T-helper 17 cell (primary cell): ENCODE measurements at places on chromosomes 12 and 14.

DNA sequence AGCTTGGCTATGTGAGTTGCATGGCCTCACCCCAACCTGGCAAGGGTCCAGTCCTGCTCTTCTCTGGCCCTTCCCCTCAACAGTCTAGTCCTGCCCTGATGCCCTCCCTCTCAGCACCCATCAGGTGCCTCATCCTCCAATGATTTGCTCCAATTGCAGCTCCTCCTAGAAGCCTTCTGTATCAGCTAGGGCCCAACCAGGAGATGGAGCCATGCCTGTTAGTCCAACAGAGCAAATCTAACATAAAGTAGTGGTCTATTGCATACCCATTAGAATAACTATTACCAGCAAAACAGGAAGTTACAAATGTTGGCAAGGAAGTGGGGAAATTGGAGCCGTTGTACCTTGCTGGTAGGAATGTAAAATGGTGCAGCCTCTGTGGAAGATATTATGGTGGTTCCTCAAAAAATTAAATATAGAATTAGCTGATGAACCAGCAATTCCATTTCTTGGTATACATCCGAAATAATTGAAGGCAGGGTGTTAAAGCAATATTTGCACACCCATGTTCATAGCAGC is 163.5 kb downstream of the VRK1 start:
- no peak for DNase-seq

DNA sequence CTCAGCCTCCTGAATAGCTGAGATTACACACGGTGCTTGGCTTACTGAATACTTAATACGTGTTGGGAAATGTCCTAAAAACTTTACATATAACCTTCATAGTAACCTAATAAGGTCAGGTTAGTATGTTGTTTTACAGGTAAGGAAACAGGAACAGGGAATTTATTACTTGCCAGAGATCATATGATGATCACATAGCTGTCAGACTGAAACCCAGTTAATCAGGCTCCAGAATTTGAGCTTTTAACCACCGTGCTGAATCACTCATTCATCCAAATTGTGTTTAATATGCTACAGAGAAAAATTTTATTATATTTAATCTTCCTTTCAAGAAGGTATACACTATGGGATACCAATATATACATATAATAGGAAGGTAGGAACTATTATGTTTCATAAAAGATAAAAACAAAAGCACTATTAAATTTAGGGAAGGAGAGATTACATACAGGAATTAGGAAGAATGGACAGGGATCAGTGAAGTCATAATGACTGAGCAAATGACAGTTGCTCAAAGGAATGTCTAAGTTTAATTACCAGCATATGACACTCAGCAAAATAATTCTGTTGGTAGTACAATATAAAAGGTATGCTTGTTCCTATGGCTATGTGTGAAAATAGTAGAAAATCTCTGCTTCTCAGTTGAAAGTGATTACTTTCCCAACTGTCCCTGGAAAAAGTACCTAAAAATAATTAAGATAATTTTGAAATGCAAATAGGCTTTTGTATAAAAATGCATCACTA is 59.3 kb downstream of the HEATR5A start:
- no peak for DNase-seq

DNA sequence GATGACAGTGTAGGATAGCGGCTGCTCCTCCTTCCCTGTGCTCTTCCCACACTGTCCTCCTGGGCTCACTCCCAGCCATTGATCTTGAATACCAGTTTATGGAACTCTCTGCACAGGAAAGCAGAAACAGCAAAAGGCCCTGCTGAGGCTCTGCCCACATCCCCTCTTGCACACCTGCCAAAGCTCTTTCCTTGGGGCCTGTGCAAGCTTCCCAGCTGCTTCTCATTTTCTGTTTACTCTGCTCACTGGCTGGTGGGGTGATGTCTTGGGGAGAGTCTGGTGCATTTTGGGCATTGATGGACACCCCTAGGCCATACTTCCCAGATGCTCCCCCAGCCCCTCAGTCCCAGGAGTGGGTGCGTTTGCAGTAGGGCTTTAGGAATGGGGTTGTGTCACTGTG is 361.8 kb downstream of the TMEM121 start:
- no peak for DNase-seq

GRCh38 chr14:24639905-24640304 is 5.9 kb upstream of the GZMB start:
- no peak for DNase-seq

DNA sequence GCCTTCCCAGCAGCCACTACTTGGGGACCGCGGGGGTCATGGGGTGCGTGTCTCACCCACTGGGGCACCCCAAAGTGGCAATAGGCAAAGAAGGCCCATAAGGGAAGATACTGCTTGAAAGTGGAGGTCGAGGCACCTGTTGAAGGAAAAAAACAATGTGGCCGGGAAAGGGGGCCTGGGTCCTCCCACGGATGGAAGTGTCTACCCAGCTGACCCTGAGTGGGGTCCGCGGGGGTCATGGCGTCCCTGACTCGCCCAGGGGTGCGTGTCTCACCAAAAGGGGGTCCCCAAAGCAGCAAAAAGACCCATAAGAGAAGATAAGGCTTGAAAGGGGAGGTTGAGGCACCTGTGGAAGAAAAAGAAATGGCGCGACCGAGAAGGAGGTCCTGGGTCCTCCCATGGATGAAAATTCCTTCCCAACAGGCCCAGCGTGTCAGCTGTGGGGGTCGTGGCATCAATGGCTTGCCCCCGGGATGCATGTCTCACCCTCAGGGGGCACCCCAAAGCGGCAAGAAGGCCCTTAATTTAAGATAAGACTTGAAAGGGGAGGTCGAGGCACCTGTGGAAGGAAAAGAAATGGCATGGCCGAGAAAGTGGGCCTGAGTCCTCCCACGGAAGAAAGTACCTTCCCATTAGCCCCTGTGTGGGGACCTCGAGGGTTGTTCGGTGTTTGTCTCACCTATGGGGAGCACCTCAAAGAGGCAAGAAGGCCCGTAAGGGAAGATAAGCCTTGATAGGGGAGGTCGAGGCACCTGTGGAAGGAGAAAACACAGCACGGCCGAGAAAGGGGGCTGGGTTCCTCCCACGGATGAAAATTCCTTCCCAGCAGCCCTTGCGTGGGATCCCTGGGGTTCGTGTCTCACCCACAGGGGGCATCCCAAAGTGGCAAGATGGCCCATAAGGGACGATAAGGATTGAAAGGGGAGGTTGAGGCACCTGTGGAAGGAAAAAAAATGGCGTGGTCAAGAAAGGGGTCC is 266.0 kb downstream of the ALG10 start:
- DNase-seq = no peak

GRCh38 chr14:47626151-47627035 is 49.0 kb downstream of the MDGA2 start:
- no peak for DNase-seq

GRCh38 chr14:98956181-98956580 is 315.8 kb downstream of the BCL11B start:
- no peak for DNase-seq
